Right ventricle myocardium inferior (tissue), 1 donor: ENCODE measurements at places on chromosomes 12 and 14.

GRCh38 chr12:17802657-17803641 lies 287.0 kb downstream of the RERGL start:
- DNase-seq: no peak

DNA sequence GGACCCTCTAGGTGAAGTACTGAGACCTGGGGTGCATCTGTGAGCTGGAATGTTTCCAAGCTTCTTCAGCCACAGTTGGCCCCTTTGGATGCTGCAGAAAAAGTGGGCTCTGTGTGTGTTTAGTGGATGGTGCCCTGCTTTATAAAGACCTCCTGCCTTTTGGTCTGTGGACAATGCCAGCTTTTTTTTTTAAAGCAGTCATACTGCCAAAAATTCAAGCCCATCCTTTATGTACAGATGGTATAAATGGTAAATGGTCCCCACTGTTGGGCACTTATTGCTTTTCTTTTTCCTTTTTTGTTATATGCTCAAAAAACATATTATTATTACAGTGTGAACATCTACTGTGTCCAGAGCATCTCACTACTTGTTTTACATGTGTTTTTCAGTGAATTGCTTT lies 81.1 kb downstream of the SMOC1 start:
- no peak for DNase-seq

DNA sequence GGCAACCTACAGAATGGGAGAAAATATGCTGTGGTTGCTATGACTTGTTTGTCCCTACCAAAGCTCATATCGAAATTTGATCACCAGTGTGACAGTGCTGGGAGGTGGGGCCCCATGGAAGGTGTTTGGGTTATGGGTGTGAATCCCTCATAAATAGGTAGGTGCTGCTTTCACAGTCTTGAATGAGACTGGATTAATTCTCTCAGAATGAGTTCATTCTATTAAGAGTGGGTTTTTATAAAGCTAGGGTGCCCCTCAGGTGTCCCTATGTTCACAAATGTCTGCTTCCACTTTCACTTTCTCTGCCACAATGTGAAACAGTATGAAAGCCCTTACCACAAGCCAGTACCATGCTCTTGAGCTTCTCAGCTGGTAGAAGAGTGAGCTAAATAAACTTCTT lies 133.5 kb downstream of the CPNE8 start:
- DNase-seq: no peak

GRCh38 chr12:118359541-118359915 lies 13.2 kb downstream of the TAOK3 start:
- DNase-seq: no peak
